Stromal cell of bone marrow (primary cell): ENCODE measurements at places on chromosomes 1 and 21.

DNA sequence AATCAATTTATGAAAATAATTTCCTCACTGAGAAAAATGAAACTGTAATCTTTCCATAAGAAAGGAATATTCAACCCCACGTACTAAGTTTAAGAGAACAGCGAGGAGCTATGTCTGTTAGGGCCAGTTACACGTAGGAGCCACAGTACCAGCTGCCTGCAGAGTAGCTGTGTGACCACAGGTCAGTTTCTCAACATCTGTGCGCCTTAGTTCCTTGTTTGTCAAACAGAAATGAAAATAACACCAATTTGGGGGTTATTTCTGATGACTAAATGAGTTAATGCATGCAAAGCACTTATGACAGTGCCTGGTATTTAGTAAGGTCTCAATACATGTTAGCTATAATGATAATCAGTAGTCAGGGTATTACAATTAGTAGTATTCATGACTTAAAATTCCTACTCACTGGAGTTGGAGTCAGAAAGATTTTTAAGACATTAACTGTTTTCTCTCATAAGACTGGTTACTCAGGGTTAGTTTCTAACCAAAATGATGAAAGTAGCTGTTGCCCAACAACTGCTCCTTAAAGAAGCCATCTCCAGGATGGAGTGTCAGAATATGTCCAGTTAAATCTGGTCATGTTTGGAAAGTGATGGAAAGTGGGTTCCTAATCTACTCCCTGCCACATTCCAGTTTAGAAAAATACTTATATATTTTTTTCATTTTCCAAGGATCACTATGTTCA, 85.8 kb upstream of the ZNF648 start:
- DNase-seq: peak; percentile 4

DNA sequence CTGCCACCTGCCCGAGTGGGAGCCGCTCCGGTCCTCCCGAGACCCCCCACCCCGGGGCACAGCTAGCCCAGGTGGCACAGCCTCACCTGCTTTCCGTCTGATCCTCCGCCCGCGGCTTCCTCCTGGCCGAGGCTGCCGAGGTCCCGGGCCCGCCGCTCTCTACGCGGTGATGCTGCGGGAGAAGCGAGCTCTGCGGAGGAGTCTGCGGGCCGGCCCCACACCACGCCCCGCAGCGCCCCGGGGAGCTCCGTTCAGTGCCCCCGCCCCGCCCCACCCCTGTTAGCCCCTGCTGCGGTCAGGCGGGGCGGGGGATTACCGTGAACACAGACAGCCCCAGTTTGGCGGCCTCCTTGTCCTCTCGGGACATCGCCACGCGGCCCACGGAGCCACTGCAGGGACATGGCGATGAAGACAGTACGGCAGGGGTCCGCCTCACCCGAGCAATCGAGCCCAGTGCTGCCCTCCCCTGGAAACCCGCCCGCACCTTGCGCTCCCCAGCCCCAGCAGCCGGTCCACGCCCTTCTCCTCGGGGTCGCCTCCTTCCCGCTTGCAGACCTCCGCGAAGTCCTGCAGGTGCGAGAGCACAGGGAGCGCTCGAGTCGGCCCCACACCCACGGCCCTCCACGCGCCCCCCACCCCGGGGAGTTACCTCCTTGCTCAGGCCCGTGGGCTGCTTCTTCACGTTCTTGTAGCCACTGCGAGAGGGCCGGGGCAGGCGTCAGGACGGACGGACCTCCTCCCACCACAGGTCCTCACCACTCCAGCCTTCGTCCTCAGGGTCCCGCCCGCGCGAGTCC, 933 bp downstream of the C1orf35 start:
- no peak for DNase-seq

GRCh38 chr1:20307026-20307425, 16.4 kb downstream of the VWA5B1 start:
- DNase-seq: no peak

DNA sequence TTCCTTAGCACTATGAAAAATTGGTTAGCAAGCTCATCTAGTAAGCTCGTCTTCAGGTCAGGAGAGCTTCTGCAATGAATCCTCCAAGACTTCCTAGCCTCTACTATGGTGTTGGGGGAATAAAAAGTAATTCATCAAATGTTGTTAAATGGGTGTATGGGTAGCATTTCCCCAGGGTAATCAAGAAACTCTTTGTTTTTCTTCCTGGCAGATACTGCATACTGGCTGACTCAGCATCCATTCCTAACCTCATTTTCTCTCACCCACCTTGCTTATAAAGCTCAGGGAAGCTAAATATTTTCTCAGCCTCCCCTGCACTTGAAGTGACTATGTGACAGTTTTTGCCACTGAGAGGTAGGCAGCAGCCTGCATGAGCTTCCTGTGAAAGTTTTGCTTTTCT, 83.4 kb downstream of the MAB21L3 start:
- DNase-seq: no peak

DNA sequence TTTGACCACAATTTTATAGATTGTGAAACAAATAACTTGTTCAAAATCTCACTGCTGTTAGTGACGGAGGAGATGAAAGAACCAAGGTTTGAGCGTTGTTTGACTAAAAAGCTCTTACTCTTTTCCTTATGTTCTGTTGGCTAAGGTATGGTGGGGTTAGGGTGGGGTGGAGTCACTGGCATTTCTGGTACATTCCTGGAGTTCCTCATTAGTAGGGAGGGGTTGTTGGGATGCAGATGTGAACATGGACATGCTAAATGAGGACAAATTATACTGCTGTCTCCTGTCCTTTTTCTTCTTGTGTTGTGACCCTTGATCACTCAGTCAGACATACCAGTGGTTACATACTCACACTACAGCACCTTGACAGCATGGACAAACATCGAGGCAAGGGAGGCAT, 26.2 kb upstream of the CD1D start:
- no peak for DNase-seq

GRCh38 chr1:27489501-27489972, 430 bp downstream of the WASF2 start:
- DNase-seq: no peak

GRCh38 chr1:154403261-154403943, 1.7 kb upstream of the IL6R start:
- DNase-seq: no peak

- no peak for DNase-seq
These were observed 646.7 kb downstream of the LTN1 start for GRCh38 chr21:28345934-28346333.

GRCh38 chr1:43048601-43049011, 89.9 kb upstream of the SLC2A1 start:
- DNase-seq: peak; percentile 9

DNA sequence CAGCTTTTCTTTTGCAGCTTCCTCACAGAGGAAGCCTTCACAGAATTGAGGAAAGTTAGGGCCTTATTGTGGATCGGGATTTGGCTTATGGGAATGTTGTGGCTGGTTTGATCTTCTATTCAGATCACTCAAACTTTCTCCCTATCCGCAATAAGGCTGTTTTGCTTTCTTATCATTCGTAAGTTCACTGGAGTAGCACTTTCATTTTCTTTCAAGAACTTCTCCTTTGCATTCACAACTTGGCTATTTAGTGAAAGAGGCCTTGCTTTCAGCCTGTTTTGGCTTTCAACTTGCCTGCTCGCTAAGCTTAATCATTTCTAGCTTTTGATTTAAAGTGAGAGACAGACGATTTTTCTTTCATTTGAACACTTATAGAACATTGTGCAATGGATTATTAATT, 181.9 kb upstream of the B3GALT2 start:
- no peak for DNase-seq

DNA sequence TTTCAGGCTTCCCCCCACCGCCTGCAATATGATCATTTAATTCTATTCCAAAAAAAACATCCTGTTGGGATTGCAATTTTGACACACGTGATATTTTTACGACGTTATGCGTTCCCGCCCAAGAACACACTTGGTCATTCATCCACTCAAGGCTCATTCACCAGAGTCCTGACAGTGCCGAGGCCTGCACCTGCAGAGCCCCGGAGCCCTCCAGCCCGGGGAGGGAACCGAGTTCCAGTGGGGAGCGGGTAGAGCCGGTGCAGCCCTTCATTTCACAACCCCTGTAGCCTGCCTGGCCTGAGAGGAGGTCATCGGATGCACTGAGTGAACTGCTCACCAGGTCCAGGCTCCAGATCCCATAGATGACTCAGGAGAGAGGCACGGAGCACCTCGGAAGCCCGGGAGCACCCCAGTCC, 156.0 kb upstream of the BACE2 start:
- DNase-seq: no peak

DNA sequence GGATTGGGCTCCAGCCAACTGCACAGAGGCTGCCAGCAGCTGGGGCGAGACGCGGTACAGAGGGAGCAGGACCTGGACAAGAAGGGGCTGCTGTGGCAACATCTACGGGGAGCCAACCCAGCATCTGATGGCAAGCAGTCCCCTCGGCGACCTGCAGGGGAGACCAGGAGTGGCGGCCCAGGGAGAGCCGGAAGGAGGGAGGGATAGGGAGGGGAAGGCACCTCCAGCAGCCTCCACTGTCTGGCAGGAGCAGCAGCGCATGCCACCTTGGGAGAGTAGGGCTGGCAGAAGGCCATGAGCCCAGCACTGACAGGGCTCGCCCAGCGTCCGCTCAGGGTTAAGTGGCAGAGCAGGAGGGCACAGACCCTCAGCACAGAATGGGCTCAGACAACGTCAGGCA, 17.3 kb downstream of the CHD5 start:
- no peak for DNase-seq

DNA sequence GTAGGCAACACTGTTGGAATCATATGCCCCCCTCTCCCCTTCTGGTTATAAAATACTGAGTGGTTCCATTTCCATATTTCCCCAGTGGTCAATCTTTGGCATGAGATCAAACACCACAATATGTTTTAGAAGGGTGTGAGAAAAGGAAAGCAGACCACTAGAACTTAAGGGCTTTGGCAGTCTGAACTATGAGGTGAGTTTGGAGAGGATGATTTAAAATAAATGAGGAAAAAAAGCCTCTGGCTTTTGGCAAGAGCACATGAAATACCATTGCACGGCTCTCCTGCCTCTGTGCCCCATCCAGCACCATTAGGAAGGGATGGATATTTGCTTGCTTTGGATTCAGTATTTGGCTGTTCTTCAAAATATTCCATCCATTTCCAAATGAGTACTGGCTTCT, 339.5 kb upstream of the C1orf87 start:
- DNase-seq: no peak

- DNase-seq: no peak
These were observed 121.8 kb upstream of the TNR start for GRCh38 chr1:175865041-175865766.

DNA sequence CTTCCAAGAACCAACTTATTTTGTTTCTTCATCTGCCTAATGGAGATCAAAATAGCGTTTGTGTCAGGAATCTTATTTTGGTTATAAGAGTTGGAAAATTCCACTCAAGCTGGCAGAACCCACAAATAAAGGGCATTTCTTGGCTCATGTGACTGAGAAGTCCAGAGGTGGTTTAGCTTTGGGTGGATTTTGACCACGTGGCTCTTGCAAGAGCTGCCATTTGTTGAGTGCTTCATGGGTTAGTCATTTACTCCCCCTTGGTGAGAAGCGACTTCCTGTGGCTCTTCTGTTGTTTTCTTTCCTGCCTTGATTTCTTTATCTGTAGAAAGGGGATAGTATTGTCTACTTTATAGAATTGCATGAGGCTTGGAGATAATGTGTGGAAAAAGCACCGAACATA, 9.5 kb upstream of the RNF186 start:
- no peak for DNase-seq

DNA sequence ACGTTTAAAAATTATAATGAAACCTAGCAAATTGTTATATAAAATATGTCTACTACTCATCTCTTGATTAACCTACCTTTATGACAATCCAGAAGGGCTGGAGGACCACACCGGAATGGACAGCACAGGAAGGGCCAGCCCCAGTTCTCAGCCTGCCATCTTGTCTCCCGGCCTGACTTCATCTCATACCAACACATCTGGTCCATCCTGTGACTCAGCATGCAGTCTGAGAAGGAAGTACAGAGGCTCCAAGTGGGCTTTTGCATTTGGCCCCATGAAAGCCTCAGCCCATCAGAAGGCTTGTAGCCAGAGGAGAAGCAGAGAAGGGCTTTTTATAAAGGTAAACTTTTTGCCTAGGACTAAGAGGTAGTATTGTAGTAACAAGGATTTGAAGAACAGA, 436.6 kb downstream of the MRPL39 start:
- DNase-seq: no peak

- no peak for DNase-seq
These were observed 15.7 kb downstream of the PEX14 start for GRCh38 chr1:10490286-10490970.

DNA sequence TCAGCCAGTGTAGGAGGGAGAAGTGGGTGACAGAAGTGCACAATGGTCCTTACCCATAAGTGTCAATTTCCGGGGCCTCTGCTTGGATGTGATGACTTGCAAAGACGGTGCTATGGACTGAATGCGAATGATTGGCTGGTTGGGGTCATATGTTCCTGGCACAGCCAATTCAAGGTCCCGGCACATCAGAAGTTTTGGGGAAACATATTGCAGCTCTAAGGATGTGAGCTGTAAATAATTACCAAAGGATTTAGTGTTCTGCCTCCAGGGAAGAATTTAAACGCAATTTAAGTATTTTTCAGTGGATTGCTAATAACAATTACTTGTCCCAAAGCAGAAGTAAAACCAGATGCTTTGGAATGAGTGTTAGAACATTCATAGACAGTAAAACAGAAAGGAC, 26.9 kb upstream of the EXOSC10 start:
- DNase-seq: no peak

GRCh38 chr1:201116091-201116490, 3.9 kb upstream of the CACNA1S start:
- DNase-seq: no peak

DNA sequence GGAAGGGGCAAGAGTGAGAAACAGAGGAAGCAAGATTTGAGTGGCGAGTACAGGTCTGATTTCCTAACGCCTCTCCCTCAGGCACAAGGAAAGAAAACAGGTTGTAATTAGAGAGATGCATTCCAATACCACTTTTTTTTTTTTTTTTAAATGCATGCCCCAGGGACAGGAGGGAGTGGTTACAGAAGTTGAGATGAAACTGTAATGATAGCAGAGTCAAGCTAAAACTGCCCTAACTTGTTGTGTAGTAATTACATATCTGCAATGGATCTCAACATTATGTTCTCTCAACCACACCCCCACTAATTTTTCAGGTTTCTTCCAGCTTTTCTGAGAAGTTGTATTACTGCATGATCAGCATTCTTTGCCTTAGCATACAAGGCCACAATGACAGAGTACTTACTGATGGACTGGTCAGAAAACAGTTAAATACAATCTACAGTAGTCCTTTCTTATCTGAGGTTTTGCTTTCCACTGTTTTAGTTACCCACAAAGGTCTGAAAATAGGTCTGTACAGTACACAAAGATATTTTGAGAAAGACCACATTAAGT, 5.5 kb downstream of the ETV3 start:
- DNase-seq: no peak

- no peak for DNase-seq
These were observed 15.1 kb upstream of the PITHD1 start for GRCh38 chr1:23763041-23763577.

DNA sequence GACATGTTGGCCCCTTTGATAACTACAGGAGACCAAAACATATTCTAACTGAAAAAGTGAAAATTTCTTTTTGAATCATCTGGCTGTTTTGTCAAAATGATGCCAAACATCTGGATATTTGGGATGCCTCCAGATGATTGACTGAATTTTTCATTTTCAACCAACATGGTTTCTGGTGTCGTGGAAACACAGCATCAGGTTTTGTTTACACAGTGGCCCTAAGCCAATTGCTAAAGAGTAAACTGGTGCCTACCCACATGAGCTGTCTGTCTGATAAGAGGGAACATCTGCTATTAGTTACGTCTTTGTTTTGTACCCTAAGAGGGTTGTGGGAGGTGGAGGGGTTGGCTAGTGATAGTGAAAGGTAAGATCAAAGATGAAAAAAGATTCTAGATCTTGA, 204.8 kb downstream of the KCNK2 start:
- no peak for DNase-seq
